PC-3 (cell line): ENCODE measurements at places on chromosomes 7 and 10. TPM values are rescaled to one million over a fixed set of nuclear protein-coding genes. Genes with fewer than 3 reads are reported as not detected.

GRCh38 chr7:132239422-132239994 is 336.8 kb downstream of the PLXNA4 start:
- no peaks in the 10 kb centered on the region for H3K36me3 ChIP-seq
- H3K27me3 ChIP-seq, result peaks cover 18% of the 10 kb centered on the region; the same call in 1 of the 2 replicates
- H3K4me1 ChIP-seq, result no peaks in the 10 kb centered on the region
- no peak for DNase-seq

DNA sequence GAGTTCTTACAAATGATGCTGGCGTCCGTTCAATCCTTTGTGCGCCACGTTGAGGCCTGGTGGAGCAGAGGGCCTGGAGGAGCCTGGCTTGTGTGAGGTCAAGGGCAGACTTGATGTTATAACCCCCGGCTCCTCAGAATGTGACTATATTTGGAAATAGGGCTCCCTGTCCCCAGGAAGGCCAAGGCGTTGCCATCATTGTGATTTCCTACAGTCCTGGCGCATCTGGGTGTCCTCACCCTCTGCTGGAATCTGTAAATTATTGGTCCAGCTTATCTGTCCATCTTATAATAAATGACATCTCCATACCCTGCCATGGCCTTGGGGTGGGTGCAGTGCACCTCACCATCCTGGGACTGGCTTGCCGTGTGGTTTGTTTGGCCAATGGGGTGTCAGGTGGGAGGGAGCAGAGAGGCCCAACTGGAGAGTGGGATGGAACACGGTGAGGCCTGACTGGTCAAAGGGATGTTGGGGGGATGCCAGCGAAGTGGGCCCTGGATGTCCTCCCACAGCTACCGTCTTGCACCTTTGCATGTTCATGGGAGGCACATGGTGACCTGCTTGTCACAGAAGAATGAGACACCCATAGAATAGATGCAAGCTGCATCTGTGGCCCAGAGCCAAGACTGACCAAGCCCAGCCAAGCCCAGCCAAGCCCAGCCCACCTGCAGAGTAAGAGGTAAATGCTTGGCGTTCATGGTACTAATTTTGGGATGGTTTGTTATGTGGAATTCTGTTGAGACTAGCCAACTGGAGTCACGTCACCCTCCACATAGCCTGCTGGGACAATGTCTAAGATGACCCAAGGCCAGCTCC is 11.1 kb upstream of the LRRC27 start:
- no peaks in the 10 kb centered on the region for H3K36me3 ChIP-seq
- no peaks in the 10 kb centered on the region for H3K27me3 ChIP-seq
- peak overlapping the region; percentile 44 for H3K27ac ChIP-seq
- peaks cover 26% of the 10 kb centered on the region for H3K4me1 ChIP-seq
- no peak for DNase-seq
- no peak overlapping the region for H3K4me3 ChIP-seq

- H3K27me3 ChIP-seq, result no peaks in the 10 kb centered on the region
- H3K4me3 ChIP-seq, result no peak overlapping the region
- no peaks in the 10 kb centered on the region for H3K4me1 ChIP-seq
- no peak for DNase-seq
- H3K27ac ChIP-seq, result no peak overlapping the region
Observed at GRCh38 chr7:91127959-91128358, 136.3 kb upstream of the FZD1 start.

GRCh38 chr7:98659756-98660155 is 42.7 kb downstream of the NPTX2 start:
- H3K4me1 ChIP-seq, result no peaks in the 10 kb centered on the region
- no peak overlapping the region for H3K27ac ChIP-seq
- no peak for DNase-seq
- H3K4me3 ChIP-seq, result no peak overlapping the region
- no peaks in the 10 kb centered on the region for H3K36me3 ChIP-seq

DNA sequence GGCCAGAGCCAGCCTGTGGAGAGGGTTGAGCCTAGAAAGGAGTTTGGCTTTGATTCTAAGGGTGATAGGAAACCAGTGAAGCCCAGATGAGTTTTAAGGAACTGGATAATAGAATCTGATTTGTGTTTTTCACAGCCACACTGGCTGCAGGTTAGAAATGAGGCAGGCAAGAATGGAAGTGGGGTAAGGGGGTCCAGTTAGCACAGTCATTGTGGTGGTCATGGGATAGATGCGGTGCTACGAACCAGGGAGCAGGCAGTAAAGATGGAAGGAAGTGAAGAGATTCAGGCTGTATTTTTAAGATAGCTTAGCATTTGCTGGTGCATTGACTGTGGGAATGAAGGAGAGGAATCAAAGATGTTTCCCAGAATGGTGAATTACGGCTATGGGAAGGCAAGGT is 322.2 kb downstream of the LRMDA start:
- H3K4me1 ChIP-seq, result no peaks in the 10 kb centered on the region
- DNase-seq, result no peak
- no peak overlapping the region for H3K27ac ChIP-seq
- no peak overlapping the region for H3K4me3 ChIP-seq
- H3K27me3 ChIP-seq, result peaks cover 49% of the 10 kb centered on the region

- no peaks in the 10 kb centered on the region for H3K4me1 ChIP-seq
- no peaks in the 10 kb centered on the region for H3K36me3 ChIP-seq
- no peak overlapping the region for H3K27ac ChIP-seq
- DNase-seq, result no peak
Observed at GRCh38 chr10:60865198-60865783, 78.7 kb downstream of the RHOBTB1 start.

GRCh38 chr10:98533241-98533640 is 86.5 kb upstream of the HPS1 start:
- DNase-seq, result no peak
- H3K4me3 ChIP-seq, result no peak overlapping the region
- peaks cover 15% of the 10 kb centered on the region; the same call in 1 of the 2 replicates for H3K27me3 ChIP-seq
- H3K36me3 ChIP-seq, result no peaks in the 10 kb centered on the region
- H3K4me1 ChIP-seq, result peaks cover 5% of the 10 kb centered on the region; the same call in 1 of the 2 replicates

- no peak overlapping the region for H3K27ac ChIP-seq
- H3K27me3 ChIP-seq, result no peaks in the 10 kb centered on the region
- H3K4me3 ChIP-seq, result no peak overlapping the region
- H3K4me1 ChIP-seq, result peaks cover 23% of the 10 kb centered on the region
- H3K36me3 ChIP-seq, result no peaks in the 10 kb centered on the region; the same call in 1 of the 2 replicates
- no peak for DNase-seq
Observed at GRCh38 chr10:59880971-59881510, 25.3 kb downstream of the CCDC6 start.

DNA sequence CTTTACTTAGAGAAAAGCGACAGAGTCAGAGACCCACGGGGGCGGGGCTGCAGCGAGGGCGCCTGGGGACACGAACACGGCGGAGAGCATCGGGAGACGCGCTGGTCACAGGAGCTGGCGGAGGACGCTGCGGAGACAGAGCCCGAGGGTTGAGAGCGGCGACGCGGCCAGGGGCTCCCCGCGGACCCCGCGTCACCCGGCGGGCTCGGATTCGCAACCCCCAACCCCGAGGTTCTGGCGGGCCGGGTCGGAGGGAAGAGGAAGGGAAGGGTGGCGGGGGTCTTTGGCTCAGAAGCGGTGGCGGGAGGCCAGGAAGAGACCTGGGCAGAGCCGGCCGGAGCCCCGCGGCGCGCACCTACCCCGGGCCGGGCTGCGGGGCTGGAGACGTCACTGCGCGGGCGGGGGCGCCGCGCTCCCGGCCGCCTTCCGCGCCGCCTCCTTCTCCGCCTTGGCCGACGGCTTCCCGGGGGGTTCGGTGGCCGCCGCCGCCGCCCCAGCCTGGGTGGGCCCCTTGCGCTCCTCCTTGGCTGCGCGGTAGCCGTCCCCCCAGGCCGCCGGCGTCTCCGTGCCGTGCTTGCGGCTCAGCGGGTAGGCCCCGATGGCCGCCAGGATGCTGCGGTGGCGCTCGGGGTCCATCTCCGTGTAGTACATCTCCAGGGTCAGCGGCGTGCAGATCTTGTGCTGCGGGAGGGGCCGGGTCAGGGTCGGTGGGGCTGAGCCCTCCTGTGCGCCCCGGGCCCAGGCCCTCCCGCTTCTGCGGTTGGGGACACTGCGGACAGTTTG is 11.1 kb downstream of the CALY start:
- no peak for DNase-seq
- no peaks in the 10 kb centered on the region for H3K36me3 ChIP-seq
- peaks cover 15% of the 10 kb centered on the region for H3K4me1 ChIP-seq
- peaks cover 11% of the 10 kb centered on the region; the same call in 1 of the 2 replicates for H3K27me3 ChIP-seq
- no peak overlapping the region for H3K27ac ChIP-seq
- no peak overlapping the region for H3K4me3 ChIP-seq

DNA sequence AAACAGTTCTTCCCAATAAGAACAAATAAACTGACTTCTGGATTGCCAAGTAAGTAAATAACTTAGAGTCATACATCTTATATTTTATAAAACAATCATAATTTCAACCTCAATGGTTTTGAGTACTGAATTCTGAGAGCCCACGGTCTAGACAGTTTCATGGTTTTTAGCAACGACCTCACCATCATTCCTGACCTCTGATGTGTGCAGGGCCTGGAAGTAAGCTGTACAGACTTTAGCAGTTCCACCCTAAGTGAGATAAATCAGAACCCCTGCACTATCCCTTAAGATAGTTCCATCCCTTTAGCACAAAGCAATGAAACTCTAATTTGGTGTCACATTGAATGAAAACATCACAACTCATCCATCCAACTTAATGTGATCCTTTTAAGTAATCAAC is 86.0 kb downstream of the NEBL start:
- H3K36me3 ChIP-seq, result no peaks in the 10 kb centered on the region
- H3K4me1 ChIP-seq, result no peaks in the 10 kb centered on the region
- H3K27me3 ChIP-seq, result no peaks in the 10 kb centered on the region
- H3K27ac ChIP-seq, result no peak overlapping the region
- no peak for DNase-seq
- H3K4me3 ChIP-seq, result no peak overlapping the region

DNA sequence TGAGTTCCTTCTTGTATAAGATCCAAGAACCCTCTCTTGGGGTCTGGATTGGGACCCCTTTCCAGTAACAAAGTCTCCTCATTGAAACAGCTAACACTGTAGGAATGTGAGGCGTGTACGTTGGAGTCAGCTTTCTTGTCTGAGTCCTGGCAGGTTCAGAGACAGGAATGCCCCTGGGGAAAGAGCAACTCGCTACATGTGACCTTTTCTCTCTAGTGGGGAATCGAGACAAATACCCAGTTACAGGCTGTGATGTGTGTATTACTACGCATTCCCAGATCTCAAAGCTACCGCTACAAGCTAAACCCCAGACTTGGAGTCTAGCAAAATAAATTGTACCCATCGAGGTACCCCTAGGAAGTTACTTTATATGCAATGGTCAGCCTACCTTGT is 85.6 kb upstream of the FRMD4A start:
- H3K27ac ChIP-seq, result no peak overlapping the region
- 0 out of 2 replicates have a peak, but pooled peaks cover 4% of the 10 kb centered on the region for H3K27me3 ChIP-seq
- DNase-seq, result no peak
- no peaks in the 10 kb centered on the region for H3K36me3 ChIP-seq

DNA sequence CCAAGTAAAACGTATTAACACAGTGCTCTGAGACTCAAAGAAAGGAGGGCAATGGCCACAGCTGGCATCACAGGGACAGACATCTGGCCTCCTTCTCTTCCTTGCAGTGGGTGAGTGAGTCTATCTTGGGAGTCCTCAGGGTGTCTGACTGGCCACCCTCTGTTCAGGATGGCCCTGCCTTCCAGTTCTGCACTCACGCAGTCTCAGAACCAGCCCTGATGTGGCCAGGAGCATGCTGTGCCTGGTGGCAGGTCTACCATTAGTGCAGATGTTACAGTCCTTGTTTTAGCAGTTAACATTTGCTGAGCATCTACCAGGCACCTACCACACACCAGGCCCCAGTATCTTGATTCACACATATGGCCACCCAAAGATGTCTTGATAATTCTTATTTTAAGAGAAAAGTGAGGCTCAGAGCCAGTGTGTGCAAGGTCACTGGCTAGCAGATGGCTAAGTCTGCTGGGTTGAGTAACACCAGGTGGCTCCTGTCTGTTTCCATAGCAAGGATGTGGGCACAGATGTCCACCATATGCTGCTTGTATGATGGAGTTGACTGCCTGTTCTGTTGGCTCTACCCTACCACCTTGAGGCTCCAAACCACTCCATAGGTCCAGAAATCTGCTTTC is 23.2 kb upstream of the ARHGAP22 start:
- no peaks in the 10 kb centered on the region for H3K27me3 ChIP-seq
- no peak overlapping the region for H3K27ac ChIP-seq
- no peaks in the 10 kb centered on the region for H3K36me3 ChIP-seq
- no peaks in the 10 kb centered on the region for H3K4me1 ChIP-seq
- DNase-seq, result no peak

GRCh38 chr10:92688927-92689662 is 660 bp upstream of the HHEX start:
- no peak overlapping the region for H3K27ac ChIP-seq
- peaks cover 10% of the 10 kb centered on the region; the same call in 1 of the 2 replicates for H3K4me1 ChIP-seq
- no peaks in the 10 kb centered on the region for H3K27me3 ChIP-seq
- H3K4me3 ChIP-seq, result peak overlapping the region; percentile 86
- DNase-seq, result peak; percentile 20

DNA sequence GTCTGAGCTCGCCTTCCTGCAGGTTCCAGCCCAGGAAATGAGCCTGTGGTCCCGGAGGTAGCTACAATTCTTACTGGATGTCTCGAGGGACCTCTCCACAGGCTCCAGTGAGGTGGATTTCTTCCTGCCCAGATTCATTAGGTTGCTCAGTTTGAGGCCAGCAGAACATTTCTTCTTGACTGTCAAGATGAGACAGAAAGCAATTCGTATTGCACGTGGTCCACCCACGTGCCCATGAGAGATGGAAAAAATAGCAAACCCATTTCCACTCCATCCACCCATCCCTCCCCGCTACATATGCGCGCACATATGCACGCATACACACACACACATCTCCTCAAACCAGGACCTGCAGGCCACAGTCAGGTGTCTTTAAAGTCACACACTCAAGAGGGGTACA is 68.7 kb downstream of the VWA2 start:
- H3K36me3 ChIP-seq, result no peaks in the 10 kb centered on the region
- H3K4me3 ChIP-seq, result no peak overlapping the region
- peaks cover 12% of the 10 kb centered on the region for H3K4me1 ChIP-seq
- no peaks in the 10 kb centered on the region for H3K27me3 ChIP-seq
- H3K27ac ChIP-seq, result no peak overlapping the region

DNA sequence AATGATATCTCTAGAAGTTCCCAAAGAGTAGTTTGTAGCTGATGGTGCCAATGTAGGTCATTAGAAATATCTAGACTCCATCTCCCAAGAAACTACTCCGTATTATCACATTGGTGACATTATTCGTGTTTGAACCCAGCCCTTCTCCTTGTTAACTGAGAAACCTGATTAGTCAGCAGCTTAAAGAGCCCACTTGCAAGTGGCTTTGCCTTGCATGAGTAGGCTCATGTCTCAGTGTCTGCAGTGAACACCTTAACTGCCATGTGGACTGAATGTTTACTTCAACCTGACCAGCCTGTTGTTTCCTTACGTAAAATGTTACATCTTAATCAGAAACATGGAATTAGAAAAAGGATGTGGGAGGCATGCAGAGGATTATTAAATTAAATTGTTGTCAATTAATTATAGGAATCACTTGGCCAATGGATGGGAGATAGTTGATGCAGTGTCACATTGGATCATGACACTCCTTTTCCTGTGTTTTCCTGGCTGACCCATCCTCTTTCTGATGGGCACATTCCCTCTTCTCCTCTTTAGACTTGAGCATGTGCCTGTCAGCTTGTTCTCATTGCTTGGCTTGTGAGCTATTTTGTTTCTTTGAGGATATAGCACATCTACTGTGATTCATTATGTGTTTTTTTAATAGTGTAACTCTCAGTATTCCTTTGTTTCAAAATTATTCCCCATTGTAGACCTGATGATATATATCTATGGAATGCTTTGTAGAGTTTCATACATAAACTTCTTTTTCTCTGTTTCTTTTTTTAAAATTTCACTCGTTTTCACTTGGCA is 18.0 kb downstream of the STARD3NL start:
- peaks cover 18% of the 10 kb centered on the region for H3K36me3 ChIP-seq
- H3K4me1 ChIP-seq, result peaks cover 16% of the 10 kb centered on the region
- no peak for DNase-seq
- peak overlapping the region; percentile 30 for H3K27ac ChIP-seq

PPA1 gene
- 392 and 440 TPM in 2 replicates for total RNA-seq

OLAH gene
- total RNA-seq, result not detected in 2 replicates

EPO gene
- total RNA-seq, result not detected in 2 replicates
